ENCODE measurements at places on chromosomes 13 and 19. TPM values are rescaled to one million over a fixed set of nuclear protein-coding genes. Genes with fewer than 3 reads are reported as not detected.

DNA sequence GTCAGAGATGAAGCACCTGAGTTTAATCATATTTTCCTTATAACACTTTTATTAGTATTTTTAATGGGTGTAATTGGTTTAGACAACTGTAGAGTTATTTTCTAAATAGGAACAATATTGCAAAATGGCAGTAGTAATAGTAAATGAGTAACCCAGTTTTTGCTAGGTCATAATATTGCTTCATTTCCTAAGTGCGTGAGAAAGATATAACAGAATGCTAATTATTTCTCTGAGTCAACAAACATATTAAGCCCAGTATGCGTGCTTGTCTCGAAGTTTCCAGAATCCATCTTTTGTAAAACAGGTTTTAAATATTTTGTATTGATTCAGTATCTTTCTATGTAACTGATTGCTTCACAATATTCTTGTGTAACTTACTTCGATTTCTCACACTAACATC is 315.3 kb downstream of the MYO16 start:
- no peak for DNase-seq

- no peak for DNase-seq
Observed at GRCh38 chr19:19081642-19082151, 17.9 kb downstream of the SLC25A42 start.

DNA sequence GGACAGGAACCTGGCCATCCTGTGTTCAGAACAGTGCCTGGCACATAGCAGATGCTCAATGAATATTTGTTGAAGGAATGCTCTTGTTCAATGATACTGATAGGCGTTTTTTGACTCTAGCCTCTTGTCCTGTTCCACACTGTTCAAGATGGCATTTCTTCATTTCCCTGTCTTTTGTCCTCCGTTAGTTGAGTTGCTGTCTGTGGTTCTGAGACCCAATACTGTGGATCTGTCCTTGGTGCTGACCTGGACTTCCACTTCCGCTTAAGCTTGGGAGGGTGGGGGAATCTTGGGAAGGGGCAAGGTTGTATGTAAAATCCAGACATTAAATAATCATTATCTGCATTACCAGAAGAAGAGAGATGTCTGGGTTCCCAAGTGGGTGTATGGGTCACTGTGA is 8.3 kb upstream of the KCNN4 start:
- no peak for DNase-seq

- no peak for DNase-seq
Observed at GRCh38 chr13:87656306-87656705, 14.9 kb upstream of the SLITRK5 start.

- no peak for DNase-seq
Observed at GRCh38 chr13:27619728-27620376, 477 bp downstream of the LNX2 start.

GRCh38 chr13:39353988-39354387 is 249.0 kb downstream of the LHFPL6 start:
- DNase-seq, result no peak

- no peak for DNase-seq
Observed at GRCh38 chr13:100773429-100773828, 98.8 kb upstream of the TMTC4 start.

DNA sequence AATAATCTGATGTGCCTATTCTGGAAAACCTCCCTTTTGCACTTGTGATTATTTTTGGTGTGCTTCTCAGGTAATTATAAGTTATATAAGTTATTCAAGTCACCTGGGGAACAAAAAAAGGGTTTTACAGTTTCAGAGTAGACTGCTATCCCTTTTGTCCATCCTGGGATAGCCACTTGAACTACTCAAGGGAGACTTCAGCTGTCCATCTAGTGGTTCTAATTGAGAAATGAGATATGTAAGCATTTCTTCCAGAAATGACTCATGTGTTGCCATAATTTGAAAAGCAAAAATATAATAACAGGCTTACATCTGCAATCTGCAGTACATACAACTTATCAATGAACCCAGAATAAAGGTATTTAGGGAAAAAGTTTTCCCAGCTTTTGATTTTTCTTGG is 20.4 kb downstream of the UBL3 start:
- no peak for DNase-seq

GRCh38 chr19:50792272-50793250 is 2.3 kb downstream of the ACP4 start:
- DNase-seq, result no peak

DNA sequence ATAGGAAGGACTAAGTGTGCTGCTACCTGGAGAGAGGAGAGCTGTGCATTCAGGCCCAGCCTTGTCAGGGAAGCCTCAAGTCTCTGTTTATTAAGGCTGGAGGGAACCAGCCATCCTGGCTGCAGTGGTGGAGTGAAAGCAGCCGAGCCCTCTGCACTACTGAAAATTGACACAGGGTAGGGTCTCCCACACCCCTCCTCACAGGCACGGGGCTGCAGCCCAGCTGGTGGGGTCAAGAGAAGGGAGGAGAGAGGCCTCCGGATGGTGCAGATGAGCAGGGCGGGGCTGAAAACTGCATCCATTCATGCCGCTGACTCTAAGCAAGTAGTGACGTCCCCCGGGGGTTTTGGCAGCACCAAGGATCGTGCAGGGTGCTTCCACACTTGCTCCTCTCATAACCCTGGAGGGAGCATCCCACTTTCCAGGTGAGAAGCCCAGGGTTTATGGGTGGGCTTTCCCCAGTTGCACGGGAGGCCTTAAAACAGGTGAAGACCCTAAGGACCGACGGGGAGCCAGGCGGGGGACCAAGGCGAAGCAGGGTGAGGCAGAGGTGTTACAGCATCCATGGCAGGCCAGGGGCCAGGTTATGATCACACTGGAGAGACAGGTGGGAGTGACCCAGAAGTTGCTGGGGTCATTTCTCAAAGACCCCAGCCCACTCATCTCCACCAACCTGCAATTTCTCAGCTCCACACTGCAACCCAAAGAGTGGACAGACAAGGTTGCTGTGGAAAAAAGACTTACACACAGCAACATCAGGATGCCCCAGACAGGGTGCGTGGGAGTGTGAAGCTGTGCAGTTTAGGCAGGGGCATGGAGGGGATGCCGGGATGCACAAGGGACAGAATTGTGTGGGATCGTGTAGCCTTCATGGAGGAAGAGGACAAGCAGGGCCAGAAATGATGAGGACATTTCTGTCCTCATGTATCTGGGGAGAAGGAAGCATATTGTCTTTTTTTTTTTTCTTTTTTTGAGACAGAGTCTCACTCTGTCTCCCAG is 36.8 kb downstream of the VSTM2B start:
- no peak for DNase-seq

DNA sequence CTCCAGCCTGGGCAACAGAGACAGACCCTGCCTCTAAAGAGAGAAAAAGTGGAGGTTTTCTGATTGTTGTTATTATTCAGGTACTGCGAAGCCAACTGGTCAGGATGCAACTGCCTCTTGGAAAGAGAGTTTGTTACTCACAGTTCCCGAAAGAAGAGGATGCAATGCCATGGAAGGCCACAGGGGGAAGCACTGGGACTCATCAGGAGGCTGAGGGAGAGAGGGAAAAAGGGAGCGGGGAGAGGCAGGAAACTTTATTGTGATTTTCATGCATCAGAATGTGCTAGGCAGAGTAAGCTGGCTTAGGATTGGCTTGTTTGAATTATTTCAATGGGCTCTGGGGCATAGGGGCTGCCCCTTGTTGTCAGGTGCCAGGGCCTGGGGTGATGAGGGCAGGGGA is 27.6 kb downstream of the MYO9B start:
- DNase-seq, result no peak

DNA sequence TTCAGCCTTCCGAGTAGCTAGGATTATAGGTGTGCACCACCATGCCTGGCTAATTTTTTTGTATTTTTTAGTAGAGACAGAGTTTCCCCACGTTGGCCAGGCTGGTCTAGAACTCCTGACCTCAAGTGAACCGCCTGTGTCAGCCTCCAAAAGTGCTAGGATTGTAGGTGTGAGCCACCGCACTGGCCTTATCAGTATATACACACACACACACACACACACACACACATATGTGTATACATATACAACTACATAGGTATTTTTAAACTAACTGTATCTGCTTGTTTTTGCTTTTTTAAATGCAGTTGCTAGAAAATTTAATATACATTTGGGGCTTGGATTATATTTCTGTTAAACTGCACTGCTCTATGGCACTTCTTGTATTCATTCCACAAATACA is 3.1 kb downstream of the CARD8 start:
- DNase-seq, result no peak

GRCh38 chr19:41958367-41959055 is 610 bp downstream of the RABAC1 start:
- peak; percentile 89 for DNase-seq

GRCh38 chr19:17235300-17235970 is 9.4 kb downstream of the OCEL1 start:
- DNase-seq, result peak; percentile 84

- DNase-seq, result no peak
Observed at GRCh38 chr19:17505223-17505622, 6.2 kb upstream of the PGLS start.

GRCh38 chr19:16309643-16310042 is 15.0 kb upstream of the KLF2 start:
- DNase-seq, result no peak

DNA sequence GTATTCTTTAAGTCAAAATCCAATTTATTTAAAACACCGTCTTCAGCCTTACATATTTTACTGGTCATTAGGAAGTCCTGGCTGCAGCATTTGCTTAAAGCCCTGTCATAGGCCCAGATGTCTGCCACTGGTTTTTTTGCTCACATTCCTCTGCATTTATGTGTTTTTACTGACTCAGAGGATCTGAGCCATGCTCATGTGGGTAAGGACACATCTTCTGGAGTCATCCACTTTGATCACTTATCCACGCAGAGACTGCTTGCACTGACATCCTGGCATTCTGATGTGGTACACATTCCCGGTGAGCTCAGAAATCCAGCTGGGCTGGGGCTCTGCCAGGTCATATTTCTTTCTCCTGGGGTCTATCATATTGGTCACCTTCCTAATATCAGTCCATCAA is 531.7 kb upstream of the ARGLU1 start:
- no peak for DNase-seq

DNA sequence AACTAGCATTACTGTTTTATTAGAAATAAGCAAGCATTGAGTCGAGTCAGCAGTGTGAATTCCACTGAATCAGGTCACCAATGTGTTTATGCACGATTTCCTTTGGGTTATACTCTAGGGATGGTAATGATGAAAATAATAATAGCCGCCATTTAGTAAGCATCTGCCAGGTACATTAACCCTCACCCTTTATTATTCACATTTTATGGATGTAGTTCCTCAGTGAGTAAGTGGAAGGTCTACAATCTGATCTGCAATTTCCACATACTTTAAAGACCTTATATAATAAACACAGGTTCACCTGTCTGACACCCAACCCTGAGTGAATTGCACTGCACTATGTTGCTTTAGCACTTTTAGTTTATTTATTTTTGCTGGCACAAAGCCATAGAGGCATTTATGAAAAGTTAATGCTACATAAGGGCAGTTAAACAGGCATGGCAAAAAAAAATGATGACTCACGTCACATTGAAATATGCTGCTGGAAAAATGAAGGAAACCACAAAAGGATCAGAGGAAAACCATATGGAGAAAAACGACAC is 122.4 kb downstream of the TRPC4 start:
- no peak for DNase-seq

- no peak for DNase-seq
Observed at GRCh38 chr13:112887151-112887550, 81.9 kb upstream of the MCF2L start.

DNA sequence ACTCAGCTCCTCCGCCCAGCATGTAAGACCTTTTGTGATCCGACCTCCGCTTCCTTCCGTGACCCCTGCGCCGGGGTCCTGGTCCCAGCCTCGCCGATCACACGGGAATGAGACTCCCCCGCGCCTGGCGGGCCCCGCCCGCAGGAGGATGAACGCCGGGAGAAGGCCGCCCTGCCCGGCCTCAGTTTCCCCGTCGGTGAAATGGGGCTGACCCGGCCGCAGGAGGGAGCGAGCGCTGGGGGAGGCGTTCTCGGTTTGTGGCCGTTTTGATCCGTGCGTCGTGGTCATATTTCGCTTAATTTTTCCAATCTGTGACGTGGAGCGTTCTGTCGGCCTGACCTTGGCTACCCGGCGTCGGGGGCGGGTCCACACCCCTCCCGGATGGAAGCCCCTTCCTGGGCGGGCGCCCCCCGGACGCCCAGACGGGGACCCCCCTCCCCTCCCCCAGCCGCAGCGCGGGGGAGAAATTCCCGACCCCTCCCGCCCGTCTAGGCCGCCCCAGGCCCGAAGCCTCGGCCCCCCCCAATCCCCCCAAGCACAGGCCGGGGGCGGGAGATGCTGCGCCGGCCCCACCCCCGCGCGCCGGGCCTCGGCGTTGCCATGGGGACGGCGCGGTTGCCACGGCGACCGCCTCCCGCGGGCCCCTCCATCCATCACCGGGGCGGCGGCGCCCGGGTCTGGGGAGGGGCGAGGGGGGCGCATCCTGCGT is 11.1 kb downstream of the PALM start:
- no peak for DNase-seq

DNA sequence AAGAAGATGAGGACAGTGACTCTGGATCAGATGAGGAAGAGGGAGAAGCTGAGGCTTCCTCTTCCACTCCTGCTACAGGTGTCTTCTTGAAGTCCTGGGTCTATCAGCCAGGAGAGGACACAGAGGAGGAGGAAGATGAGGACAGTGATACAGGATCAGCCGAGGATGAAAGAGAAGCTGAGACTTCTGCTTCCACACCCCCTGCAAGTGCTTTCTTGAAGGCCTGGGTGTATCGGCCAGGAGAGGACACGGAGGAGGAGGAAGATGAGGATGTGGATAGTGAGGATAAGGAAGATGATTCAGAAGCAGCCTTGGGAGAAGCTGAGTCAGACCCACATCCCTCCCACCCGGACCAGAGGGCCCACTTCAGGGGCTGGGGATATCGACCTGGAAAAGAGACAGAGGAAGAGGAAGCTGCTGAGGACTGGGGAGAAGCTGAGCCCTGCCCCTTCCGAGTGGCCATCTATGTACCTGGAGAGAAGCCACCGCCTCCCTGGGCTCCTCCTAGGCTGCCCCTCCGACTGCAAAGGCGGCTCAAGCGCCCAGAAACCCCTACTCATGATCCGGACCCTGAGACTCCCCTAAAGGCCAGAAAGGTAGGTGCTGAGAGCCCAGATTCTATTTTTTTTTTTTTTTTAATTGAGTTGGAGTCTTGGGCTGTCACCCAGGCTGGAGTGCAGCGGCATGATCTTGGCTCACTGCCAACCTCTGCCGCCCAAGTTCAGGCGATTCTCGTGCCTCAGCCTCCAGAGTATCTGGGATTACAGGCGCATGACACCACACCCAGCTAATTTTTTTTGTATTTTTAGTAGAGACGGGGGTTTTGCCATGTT is 2.3 kb downstream of the PPP1R15A start:
- DNase-seq, result no peak

C19orf85 gene
- not detected for total RNA-seq

MOB3A gene
- 200 TPM for total RNA-seq

TMTC4 gene
- total RNA-seq, result 38.8 TPM

PRODH2 gene
- not detected for total RNA-seq

TMEM38A gene
- total RNA-seq, result 0.51 TPM

GNG8 gene
- not detected for total RNA-seq

HRC gene
- not detected for total RNA-seq

FGF21 gene
- not detected for total RNA-seq

CD33 gene
- 10.6 TPM for total RNA-seq

FUT3 gene
- not detected for total RNA-seq

DHDH gene
- total RNA-seq, result 1.7 TPM

ZNF723 gene
- not detected for total RNA-seq

ANGPTL8 gene
- not detected for total RNA-seq
